ENCODE measurements at places on chromosomes 3 and 15.

- no peak for DNase-seq
Observed at GRCh38 chr3:53269888-53270880, 14.4 kb upstream of the TKT start.

DNA sequence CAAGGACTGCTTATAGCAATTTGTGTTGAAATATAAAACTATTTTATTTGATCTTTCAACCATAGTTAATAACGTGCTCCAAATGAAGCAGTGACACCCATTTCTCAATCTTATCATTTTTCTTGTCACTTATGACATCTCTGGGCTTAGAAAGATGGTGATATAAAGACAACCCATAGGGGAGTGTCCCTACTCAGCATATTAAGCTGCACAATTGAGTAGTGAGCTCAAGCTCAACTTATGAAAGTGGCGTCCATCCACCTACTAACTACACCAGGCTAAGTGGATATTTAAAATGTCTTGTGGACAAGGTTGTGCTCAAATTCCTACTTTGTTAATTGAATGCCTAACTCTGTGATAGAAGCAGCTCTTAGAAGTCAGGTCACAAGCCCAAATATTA lies 46.7 kb downstream of the SLC9C1 start:
- no peak for DNase-seq

- DNase-seq, result no peak
Observed at GRCh38 chr15:73608941-73609340, 24.2 kb downstream of the NPTN start.

DNA sequence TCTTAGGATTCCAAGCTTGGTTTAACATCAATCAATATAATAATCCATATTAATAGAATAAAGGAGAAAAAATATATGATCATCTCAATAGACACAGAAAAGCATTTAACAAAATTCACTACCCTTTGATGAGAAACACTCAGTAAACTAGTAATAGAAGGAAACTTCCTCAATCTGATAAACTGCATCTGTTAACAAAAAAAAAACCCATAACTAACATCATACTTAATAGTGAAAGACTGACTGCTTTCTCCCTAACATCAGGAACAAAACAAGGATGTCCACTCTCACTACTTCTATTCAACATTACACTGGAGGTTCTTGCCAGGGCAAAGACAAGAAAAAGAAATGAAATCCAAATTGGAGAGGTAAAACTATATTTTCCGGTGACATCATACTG lies 30.5 kb downstream of the LRRK1 start:
- DNase-seq, result no peak

GRCh38 chr3:157499342-157499963 lies 3.8 kb downstream of the VEPH1 start:
- no peak for DNase-seq

GRCh38 chr3:192434186-192434585 lies 293.2 kb downstream of the FGF12 start:
- no peak for DNase-seq

GRCh38 chr3:105367063-105367405 lies 325 bp downstream of the ALCAM start:
- DNase-seq, result no peak

- DNase-seq, result no peak
Observed at GRCh38 chr15:75136118-75136517, 65.6 kb upstream of the C15orf39 start.

- no peak for DNase-seq
Observed at GRCh38 chr15:33124279-33124678, 70.2 kb downstream of the FMN1 start.

DNA sequence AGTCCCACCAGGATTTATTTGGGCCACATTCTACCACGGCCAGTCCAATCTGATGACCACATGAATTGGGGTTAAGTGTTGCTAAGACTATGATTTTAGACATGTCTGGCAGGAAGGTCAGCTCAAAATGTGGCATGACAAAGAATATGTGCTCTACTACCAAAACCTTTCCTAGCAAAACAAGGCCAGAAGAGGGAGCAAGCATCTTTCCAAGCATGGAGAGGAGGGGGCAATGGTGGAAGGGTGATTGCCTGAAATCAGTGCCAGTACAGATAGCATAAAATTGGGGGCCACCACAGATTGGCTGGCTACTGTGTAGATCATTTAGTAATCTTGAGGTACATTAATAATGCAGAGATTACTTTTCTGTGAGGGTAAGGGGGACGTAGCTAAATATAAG lies 43.2 kb downstream of the TMEM39A start:
- no peak for DNase-seq

GRCh38 chr15:58161436-58161930 lies 23.3 kb downstream of the AQP9 start:
- DNase-seq, result no peak

GRCh38 chr3:16897254-16897926 lies 12.6 kb downstream of the PLCL2 start:
- DNase-seq, result no peak

GRCh38 chr3:85864896-85865295 lies 906.1 kb downstream of the CADM2 start:
- DNase-seq, result no peak

DNA sequence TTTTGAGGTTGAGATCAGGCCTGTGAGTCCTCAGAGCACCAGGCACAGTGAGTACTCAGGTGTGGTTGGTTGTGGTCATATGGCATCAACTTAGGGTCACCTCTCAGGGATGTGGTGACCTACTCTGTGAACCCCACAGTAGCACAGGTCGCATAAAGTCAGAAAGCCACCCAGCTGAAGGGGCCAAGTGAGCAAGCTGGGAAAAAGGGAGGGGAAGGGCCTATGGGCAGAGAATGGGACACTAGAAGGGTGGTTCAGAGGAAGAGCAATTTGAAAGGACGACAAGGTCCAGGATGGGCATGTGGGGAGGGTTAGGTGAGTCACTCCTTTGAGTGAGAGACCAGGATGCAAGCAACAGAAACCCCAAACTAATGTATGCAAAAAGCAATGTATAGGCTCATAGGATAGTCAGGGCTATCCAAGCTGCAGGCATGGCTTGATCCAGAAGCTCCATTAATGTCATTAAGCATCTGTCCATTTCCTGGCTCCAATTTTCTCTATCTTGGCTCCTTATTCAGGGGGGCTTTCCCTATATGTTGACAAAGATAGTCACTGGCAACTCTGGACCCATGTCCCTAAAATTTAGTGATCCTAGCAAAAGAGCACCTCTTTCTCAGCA lies 33.5 kb downstream of the HMCES start:
- DNase-seq, result no peak

- DNase-seq, result no peak
Observed at GRCh38 chr15:93253681-93254080, 164.7 kb upstream of the RGMA start.

GRCh38 chr15:63072809-63073277 lies 30.3 kb downstream of the TPM1 start:
- DNase-seq, result no peak

DNA sequence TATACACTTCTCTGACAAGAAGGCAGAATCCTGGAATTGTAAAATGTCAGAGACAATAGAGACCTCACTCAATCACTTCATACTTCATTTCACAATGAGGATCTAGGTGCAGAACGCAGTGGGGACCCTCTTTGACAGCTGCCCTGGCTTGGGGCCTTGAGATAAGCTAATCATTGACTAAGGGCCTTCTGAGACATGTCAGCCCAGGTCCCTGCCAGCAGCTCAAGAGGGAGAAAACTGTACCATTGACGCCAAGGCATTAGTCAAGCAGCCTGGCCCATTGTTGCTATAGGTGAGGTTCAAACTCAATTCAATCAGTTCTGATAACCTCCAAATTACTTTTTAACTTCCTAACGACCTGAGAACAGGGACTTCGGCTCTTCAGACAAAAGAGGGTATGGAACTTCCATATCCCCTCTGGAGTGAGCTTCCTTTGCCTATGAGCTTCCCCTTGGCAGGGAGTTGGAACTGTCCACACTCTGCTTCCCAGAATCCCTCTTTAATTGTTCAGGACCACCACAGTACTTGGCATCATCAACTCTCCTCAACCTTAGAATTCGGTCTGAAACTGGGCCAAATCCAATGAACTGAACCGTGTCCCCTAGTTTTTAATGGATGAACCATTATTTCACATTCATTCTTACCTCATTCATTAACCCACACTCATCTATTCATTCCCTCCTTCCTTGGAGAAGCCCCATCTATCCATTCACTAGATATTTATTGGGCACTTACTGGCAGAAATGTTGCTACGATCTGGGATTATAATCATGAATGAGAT lies 1.5 kb upstream of the CYP8B1 start:
- no peak for DNase-seq

- no peak for DNase-seq
Observed at GRCh38 chr3:53730576-53730975, 115.6 kb downstream of the CHDH start.

- no peak for DNase-seq
Observed at GRCh38 chr3:194407423-194407822, 8.4 kb upstream of the GP5 start.

- no peak for DNase-seq
Observed at GRCh38 chr3:185992831-185993374, 55.1 kb upstream of the TRA2B start.

GRCh38 chr15:81485806-81486205 lies 111.8 kb upstream of the TMC3 start:
- DNase-seq, result no peak

DNA sequence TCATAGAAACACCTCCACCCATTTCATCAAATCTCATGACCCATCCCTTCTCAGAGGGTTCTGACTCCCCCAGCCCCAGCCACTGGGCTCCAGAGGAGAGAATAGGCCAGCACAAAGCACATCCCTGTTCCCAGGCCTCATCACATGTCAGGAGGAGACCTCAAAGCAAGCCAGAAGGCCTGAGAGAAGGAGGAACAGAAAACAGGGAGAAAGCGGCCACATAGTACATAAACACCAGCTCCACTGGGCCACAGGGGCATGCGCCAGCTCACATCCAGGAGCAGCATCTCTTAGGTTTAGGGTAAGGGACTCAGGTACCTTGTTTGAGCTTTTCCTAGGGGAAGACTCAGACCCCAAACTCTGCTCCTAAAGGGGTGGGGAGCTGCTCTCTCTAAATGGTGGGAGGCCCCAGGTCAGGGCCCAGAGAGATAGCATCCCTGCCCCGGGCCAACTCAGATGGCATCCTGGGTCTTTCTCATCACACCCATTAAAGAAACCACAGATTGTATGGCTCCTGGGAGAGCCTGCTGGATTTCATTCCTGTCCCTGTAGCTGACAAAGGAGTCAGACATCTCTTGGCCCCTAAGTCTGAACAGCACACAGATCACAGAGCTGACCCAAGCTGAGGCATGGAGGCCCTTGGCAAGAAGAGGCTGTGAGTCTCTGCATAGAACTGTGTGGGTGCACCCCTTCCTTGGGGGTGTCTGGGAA lies 2.5 kb downstream of the SHF start:
- DNase-seq, result no peak

GRCh38 chr3:172238188-172238587 lies 198.8 kb downstream of the FNDC3B start:
- no peak for DNase-seq

DNA sequence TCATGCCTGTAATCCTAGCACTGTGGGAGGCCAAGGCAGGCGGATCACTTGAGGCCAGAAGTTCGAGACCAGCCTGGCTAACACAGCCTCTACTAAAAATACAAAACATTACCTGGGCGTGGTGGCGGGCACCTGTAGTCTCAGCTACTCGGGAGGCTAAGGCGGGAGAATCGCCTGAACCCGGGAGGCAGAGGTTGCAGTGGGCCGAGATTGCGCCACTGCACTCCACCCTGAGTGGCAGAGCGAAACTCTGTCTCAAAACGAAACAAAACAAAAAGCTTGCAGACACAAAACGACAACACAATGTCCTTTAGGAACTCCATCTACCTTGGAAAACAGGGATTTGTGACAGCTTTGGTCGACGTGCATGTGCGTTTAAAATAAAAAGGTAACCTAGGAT lies 716 bp upstream of the KLHL24 start:
- no peak for DNase-seq

DNA sequence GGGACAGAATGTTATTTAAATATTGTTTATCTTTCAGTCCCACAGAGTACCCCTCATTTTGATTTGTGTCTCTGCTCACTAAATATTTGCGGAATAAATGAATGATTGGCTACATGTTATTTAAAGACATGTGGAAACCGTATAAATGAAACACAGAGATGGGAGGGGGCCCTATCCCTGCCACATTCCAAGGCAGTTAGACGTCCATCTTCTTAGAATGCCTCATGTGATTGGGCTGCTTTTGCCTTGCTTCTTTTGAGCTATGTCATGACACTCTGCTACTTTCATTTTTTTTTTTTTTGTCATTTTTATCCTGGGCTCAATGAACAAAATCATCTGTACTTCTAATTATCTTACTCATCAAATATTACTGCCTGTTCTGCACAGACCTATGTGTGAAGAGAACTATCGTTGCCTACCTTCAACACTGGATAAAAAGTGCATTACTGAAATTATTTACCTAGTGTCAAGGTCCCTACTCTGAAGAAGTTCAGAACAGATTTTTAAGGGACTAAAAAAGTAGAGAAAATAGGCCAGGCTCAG lies 83.9 kb upstream of the FAM98B start:
- no peak for DNase-seq

DNA sequence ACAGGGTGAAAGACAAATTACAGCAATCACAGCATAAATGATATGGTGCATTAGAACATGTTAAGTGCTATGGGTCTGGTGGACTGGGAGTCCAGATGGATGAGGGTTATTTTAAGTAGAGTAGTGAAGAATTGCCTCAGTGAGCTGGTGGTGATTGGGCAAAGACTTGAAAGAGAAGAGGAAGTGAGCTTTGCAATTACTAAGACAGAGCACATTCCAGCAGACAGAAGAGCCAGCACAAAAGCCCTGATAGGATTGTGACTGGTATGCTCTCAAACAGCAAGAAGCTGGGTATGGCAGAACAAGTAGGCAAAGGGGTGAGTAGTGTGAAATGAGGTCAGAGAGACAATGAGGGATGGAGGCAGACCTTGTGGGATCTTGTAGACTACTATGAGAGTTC lies 2.1 kb upstream of the ACKR4 start:
- DNase-seq, result no peak

- no peak for DNase-seq
Observed at GRCh38 chr3:135147657-135148056, 352.6 kb downstream of the EPHB1 start.

- no peak for DNase-seq
Observed at GRCh38 chr15:50183112-50183794, 1.3 kb downstream of the SLC27A2 start.

- no peak for DNase-seq
Observed at GRCh38 chr3:133213937-133214336, 175.7 kb downstream of the TMEM108 start.

GRCh38 chr3:17626395-17626794 lies 116.0 kb downstream of the TBC1D5 start:
- DNase-seq, result no peak

GRCh38 chr15:31136016-31136415 lies 34.5 kb upstream of the TRPM1 start:
- no peak for DNase-seq
